Karpas-422 (cell line): ENCODE measurements at places on chromosomes 7 and 10.

DNA sequence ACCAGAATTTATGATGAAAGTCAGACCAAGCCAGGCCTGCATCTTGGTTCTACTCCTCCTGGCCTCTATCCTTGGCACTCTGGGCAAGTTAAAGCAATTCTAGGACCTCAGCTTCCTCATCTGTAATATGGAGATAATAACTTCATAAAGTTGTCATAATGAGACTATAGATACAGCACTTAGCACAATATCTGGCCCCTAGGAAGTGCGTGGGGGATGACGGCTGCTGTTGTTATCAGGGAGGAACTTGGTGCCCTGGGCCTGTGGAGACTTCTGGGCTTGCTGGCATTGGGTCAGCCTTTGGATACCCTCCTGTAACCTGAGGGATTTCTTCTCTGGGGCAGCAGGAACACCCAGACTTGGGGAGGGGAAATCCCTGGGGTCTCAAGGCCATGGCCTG, 27.6 kb downstream of the PFKFB3 start:
- no peak for DNase-seq

- DNase-seq, result no peak
Observed at GRCh38 chr10:119341459-119342301, 134.3 kb downstream of the GRK5 start.

DNA sequence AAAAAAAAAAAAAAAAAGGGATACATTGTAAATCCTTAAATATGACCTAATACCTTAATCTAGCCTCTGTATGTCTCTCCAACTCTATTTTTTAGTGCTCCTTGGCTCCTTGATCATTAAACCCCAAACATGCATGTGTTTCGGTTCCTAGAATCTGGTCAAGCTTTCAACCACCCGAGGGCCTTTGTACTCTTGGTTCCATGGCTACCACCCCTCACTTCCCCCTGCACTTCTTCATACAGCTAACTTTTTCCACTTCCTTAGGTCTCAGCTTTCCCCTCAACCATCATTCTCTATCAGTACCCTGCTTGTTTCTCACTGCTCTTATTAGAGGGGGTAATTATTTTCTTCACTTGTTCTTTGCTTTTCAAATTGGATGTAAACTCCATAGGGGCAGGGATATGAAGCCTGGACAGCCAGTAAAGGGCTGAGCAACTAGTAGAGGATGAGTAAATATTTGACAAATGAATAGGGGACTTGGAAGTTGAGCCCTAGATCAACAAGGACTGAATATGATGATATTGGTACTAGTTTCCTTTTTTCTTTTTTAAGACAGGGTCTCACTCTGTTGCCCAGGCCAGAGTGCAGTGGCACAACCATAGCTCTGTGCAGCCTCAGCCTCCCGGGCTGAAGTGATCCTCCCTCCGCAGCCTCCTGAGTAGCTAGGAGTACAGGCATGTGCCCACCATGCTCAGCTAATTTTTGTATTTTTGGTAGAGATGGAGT, 4.3 kb upstream of the GDI2 start:
- no peak for DNase-seq

DNA sequence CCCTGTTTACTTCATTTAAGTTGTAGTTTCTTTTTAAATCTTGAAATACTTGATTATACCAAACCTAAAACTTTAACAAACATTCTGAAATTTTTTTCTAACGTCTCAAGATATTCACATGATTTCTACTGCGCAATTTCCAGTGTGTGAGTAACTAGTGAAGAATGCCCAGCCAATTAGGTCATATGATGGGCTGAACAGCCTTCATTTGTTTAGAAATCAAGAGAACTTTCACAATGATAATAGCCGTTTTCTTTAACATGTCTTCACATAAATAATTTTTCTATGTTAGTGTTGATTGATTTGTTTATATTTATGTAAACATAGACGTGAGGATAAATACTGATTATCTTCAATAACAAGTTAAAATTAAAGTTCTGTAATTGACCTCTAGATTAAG, 21.8 kb downstream of the STAM start:
- no peak for DNase-seq

- DNase-seq, result no peak
Observed at GRCh38 chr7:155435110-155435509, 22.8 kb upstream of the EN2 start.

GRCh38 chr10:120087109-120087508, 194.6 kb downstream of the SEC23IP start:
- DNase-seq, result no peak

- no peak for DNase-seq
Observed at GRCh38 chr7:117237646-117238045, 85.2 kb downstream of the WNT2 start.

- no peak for DNase-seq
Observed at GRCh38 chr7:25075459-25075858, 49.6 kb downstream of the CYCS start.

GRCh38 chr10:34922138-34922537, 107.0 kb upstream of the PARD3 start:
- DNase-seq, result no peak

GRCh38 chr7:30206491-30206890, 71.7 kb downstream of the MTURN start:
- no peak for DNase-seq

DNA sequence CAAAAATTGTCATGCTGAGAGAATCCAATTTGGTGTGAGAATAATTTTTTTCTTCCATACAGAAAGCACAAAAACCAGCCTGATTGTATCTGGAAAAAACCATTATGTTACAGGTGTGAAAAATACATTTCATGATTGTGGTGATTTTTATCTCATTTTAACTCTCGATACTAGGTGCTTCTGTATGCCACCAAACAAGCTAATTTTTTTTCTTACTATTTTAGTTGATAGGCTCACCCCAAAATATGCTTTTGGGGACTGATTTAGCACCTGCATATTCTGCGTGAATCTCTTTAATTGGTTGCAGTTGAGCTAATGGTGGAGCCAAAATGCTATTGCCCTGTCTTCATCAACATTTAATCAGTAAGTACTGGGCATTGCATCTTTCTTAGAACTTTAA, 1.9 kb downstream of the DMTF1 start:
- DNase-seq, result peak; percentile 46

DNA sequence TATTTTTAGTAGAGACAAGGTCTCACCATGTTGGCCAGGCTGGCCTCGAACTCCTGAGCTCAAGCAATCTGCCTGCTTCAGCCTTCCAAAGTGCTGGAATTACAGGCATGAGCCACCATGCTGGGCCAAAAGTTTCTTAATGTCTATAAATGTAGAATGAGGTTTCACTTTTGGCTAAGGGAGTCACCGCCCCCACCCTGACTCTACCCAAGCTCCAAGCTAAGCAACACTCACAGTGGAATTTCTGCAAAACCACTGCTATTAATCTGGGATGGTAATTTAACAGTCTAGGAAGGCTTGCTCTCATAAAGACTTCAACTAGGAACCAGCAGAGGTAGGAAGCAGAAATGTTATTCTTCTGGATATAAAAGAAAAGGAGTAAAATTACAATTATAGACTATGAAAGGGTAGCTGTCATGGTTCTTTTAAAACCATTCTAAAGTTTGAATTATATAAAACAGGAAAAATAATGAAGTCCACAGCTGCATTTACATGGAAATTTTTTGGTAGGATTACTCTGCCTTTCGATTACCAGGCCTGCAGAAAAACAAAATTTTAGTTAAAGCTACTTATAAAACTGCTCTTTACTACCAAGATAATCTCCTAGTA, 211.6 kb downstream of the SFMBT2 start:
- no peak for DNase-seq

- DNase-seq, result no peak
Observed at GRCh38 chr10:7493996-7494395, 83.2 kb upstream of the SFMBT2 start.

- no peak for DNase-seq
Observed at GRCh38 chr7:977326-978048, 2.1 kb upstream of the COX19 start.

GRCh38 chr7:131619336-131620305, 63.2 kb upstream of the PODXL start:
- peak; percentile 50 for DNase-seq

DNA sequence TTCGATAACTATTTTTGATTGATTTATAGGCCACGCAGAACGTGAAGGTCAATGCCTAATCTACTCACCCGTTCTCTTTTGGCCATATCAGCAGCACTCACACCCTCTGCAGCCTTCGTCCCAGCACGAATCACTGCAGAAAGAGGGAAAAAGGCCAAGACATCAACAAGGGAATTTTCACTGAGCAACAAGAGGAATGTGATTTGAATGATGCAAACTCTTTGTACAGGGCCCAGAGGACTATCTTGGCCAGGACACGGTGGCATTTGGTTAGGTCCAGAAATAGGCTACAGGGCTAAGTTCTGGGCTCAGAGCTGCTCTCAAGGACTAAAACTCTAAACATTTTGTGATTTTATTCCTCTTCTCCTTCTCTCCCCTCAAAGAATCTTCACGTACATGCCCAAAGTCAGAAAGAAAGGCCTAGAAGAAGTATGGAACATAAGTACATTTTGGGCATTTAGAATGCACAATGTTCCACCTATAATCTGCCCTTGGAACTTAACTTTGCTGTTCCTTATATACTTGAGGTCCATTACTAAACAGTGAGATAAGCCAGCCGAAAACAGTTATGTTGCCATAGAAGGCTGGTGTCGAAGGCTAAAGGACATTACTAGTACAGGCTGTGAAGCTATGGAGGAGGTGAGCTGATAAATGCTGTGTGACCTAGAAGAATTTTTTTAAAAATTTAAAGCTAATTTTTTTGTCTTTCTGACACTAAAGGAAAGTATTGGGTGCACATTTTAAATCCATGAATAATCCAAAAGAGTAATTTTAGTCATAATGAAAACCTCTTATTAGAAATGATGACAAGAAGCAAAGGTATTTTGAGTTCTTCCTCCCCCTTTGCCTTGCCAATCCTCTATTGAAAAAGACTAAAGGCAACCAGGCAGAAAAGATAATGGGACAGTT, 20.0 kb downstream of the RBM28 start:
- no peak for DNase-seq

GRCh38 chr10:84308481-84309304, 19.7 kb upstream of the CCSER2 start:
- DNase-seq, result no peak

DNA sequence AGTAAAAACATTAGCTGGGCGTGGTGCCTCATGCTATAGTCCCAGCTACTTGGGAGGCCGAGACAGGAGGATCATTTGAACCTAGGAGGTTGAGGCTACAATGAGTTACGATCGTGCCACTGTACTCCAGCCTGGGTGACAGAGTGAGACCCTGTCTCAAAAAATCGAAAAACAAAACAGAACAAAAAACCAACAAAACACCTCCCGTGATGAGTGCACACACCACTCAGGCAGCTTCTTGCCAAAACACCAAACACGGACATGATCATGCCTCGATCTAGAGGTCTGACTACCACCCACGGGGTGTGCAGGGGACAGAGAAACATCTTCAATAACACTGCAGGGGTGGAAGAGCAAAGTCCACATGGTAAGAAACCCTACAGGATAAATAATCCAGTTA, 44.4 kb downstream of the AMZ1 start:
- no peak for DNase-seq

DNA sequence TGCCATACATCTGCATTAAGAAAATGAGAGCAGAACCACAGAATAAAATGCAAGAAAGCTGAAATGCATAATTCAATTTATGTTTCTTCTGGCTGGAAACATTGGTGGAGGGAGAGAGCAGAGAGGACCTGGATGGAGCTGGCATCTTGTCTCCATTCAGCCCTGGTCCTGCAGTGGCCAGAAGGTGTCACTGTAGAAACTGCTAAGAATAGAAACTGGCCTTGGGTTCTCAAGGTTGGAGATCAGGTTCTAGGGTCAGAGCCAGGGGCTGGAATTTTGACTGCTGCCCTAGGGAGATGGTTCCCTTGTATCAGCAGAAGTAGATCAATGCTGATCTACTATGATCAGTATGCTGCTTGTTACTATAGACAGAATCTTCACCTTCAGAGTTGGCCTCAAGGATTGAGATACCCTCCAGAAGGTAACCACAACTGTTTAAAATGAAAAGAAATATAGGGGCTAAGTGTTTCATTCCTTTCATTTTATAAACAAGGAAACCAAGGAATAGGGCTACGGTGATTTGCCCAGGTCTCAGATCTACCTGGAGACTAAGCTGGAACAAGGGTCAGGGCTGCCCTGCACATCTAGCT, 13.1 kb downstream of the TAS2R41 start:
- no peak for DNase-seq

GRCh38 chr7:101156866-101157589, 2.8 kb downstream of the AP1S1 start:
- DNase-seq, result no peak

DNA sequence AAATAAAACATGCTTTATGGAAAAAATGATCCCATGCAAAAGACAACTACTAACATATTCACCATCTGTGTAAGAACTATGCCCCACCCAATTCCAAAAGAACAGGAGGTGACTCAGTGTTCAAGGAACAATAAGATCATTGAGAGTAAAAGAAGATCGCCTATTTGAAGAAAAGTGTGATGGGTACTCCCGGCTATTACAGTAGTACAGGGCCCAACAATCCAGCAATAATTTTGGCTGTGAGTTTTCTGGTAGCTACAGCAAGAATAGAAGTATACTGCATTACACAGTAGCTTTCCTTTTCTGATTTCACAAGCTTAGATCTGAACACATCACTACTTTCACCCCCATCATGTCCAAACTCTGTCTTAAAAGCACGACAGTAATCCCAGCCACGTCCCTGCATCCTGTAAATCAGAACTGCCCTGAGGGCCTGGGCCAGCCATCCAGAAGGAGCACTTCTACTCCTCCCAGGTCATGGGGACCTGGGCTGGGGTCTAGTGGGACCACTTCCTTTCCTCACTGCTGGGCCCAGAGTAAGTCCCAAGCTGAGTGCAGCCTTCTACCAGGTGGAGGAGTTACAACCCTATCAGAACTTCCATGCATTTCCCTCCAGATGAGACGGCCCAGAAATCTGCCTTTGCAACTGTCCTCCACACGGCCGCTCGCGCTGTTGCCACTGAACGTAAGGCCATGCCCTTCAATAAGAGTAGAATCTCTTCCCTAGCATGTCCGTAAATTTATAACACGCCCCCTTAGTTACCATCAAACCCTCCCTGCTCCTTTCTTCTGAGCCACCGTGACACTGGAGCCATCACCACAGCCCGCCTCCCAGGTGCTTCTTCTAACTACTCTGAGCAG, 7.9 kb downstream of the ESYT2 start:
- peak; percentile 41 for DNase-seq

- no peak for DNase-seq
Observed at GRCh38 chr7:45219130-45219529, 61.5 kb downstream of the RAMP3 start.

- DNase-seq, result peak; percentile 51
Observed at GRCh38 chr10:4767033-4767814, 58.8 kb upstream of the AKR1E2 start.

GRCh38 chr7:151232917-151233701, 826 bp downstream of the CHPF2 start:
- peak; percentile 82 for DNase-seq

GRCh38 chr7:17946591-17946990, 6.3 kb upstream of the SNX13 start:
- peak; percentile 66 for DNase-seq

DNA sequence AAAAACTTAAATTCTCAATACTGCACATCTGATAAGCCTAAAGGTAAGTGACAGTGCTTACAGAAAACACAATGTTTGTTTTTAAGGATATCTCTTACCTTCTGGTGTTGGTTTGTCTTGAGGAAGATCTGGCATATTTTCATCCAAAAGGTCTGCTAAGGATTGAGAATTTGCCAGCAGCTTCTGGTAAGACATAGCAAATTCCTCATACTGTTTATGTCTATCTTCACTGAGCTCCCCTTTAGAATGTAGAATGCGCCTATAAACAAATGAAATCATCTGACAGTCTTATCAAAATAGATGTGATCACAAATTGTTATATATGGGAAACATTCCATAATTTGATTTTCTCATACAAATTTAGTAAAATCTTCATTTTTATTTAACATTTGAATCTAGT, 28.7 kb downstream of the UPF2 start:
- no peak for DNase-seq
